ENCODE measurements at places on chromosomes 16 and 17.

GRCh38 chr16:85583491-85584181 lies 29.5 kb upstream of the GSE1 start:
- no peak for DNase-seq

- no peak for DNase-seq
Observed at GRCh38 chr17:27518545-27519521, 62.6 kb downstream of the KSR1 start.

DNA sequence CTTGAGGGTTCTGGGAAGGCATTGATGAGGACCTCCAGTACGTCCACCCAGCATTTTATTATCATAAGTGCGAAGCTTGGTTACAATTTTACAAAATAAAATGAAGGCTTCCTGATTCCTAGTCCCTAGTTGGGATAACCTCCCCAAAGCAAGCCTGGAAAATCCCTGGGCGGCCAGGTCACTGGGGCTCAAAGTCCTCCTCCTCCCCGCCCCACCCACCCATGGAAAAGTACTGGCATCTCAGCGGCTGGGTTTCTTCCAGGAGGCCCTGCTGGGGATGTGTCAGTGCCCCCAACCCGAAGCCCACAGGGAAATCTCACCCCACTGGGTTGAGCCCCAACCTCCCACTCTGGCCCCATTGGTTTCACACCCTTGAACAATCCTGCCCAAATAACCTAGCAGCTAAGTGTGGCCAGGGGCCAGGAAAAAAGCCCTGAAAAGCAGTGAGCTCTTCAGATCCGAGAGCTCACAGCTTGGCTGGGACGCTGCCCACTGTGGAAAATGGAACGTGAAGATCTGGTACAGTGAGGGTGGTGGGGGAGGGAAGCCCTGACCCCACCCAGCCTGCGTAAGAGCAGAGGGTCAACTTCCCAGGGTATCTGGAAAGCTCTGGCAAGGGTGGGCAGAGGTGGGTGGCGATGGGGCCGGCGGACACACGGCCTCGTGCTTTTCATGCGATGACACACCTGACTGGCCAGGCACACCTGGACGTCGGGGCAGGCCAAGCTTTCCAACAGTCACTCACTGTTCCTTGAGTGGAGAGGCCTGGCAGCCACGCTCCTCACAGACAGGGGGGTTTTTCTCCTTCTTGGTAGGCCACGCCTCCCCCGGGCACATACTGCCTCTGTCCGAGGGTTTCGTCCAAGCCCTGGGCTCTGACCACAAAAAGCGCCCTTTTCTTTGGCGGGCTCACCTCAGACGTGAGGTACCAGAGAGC lies 324.5 kb downstream of the SOX9 start:
- no peak for DNase-seq

GRCh38 chr16:84656649-84657048 lies 8.3 kb downstream of the KLHL36 start:
- no peak for DNase-seq

DNA sequence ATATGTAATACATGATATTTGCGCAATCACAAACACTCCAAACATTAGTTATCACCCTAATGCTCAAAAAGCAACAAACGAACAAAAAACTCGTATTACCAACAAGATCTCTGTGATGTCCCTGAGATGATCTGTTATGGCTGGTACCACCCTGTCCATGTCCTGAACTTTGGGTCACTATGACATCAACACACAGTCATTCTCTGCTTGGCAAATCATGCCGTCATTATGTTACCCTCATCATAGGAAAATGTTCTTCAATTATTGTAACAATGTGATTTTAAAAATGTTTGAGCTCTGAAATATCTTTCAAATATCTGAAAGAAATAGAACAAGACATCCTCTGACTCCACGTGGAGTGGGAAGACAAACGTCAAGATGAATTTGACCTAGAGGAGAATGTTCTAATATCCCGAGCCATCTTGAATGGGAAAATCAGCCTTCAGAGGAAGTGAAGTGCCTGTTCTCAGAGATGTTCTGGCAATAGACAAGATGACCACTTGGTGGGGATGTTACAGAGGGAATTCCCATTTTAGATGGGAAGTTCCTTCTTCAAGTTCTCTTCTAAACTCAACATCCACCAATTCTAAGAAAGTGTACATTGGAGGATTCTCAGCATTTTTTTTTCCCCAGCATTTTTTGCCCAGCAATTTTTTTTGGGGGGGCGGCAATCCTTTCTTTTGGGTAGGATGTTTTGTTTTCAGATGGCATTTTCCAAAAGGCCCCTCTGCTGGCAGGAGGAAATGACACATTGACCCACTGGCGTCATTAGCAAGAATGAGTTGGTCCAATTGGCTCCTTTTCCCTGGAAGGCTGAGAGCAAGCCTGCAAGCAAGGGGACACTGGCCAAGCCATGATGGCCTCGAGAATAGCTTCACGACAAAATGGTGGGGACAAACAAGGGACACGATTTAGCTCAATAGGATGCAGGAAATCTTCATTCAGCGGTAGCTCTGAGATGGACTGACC lies 3.7 kb upstream of the HSD17B2 start:
- DNase-seq: no peak

DNA sequence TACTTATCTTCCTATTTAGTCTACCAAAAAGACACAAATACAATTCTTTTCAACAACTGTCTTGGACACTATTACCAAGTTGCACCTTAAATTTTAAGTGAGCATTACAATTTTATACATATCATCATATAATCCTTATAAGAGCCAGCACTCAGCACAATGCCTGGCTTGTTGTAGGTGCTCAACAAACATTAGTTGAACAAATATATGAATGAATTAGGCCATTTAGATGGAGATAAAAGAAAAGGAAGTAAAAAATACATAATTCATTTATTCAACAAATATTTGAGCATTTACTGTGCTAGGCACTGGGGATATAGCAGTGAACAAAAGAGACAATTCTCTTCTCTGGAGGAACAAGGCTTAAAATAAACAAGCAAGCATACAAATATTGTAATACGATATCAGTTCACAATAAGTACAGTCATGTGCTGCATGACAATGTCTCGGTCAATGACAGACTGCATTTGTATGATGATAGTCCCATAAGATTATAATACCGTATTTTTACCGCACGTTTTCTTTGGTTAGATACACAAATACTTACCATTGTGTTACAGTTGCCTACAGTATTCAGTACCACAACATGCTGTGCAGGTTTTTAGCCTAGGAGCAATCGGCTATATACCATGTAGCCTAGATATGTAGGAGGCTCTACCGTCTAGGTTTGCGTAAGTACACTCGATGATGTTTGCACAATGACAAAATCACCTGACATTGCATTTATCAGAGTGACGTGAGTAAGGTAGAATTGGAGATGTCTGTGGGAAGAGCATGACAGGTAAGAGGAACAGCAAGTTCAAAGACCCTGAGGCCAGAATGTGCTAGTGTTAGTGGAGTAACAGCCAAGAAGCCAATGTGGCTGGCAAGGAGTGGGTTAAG lies 86.4 kb upstream of the HS3ST2 start:
- DNase-seq: no peak

Measured in NCI-H1436 treated with DMSO at 0.1 percent for 48 hours (cell line).